ENCODE measurements at places on chromosomes 1 and 21.

- no peak for DNase-seq
Measured at GRCh38 chr21:46065215-46065913, 32.5 kb upstream of the COL6A2 start.

- DNase-seq = no peak
Measured at GRCh38 chr1:10947691-10948462, 64.6 kb upstream of the TARDBP start.

- DNase-seq = no peak
Measured at GRCh38 chr21:26588446-26588845, 15.4 kb upstream of the CYYR1 start.

- peak; percentile 88 for DNase-seq
Measured at GRCh38 chr1:225881959-225882693, at the start of gene TMEM63A. TMEM63A (minus strand) TSS chr1:225882380; CDS start chr1:225877580, 4,800 bp downstream.

GRCh38 chr1:186967656-186968394 is 139.1 kb downstream of the PLA2G4A start:
- no peak for DNase-seq

- no peak for DNase-seq
Measured at GRCh38 chr1:216805953-216806352, 82.7 kb upstream of the ESRRG start.

DNA sequence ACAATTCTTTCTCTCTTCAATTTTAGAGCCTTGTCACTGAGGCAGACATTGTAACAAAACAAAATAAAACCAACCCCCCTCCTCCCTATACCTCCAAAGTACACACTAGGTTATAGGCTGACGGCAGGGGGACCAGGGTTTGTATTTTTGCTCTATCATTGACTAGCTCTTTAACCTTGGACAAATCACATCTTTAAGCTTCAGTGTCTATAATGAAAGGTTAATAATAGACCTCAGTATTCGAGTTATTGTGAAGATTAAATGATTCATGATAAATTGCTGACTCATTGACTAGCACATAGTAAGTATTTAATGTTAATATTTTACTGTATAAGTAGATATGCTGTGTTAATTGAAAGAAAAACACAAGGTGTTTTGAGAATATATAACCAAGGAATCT is 1267.6 kb upstream of the ADGRL2 start:
- no peak for DNase-seq

GRCh38 chr1:22551591-22551990 is 11.7 kb upstream of the EPHA8 start:
- DNase-seq = no peak

DNA sequence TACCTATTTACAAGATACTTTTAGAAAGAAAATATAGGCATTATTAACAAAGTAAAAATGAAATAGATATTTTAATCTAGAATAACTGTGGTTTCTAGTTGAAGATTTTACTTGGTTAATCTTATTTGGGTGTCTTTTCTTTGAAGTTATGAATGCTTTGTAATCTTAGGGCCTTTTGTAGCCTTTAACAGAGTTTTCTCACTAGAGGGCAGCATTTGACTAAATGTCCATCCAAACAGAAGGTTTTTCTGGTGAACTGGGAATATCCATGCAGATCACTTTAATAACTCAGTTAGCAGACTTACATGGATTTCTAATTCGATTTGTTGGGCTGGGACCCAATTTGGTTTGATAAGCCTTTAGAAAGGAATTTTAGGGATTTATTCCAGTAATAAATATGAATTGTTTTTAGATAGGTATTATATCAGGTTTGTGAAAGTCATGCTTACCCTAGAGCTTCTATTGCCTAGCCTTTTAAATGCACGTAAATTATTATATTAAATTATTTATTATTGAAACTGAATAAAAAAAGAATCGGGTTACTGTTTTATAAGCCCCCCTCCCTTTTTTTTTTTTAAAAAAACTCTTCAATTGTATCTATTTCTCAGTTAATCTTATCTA is 119.7 kb downstream of the ZNF326 start:
- no peak for DNase-seq

DNA sequence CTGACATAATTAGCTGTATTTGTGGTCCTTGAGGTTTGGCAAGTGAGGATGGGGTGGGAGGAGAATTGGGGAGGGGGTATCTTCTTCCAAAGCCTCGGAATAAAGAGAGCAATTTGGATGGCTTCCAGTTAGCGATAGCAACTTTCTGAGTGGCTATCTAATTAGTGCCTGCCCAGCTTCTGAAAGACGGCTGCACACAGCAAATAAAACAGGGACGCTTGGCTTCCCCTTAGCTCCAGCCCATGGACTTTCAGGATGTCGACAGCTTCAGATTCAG is 31.1 kb downstream of the KLHDC7A start:
- no peak for DNase-seq

DNA sequence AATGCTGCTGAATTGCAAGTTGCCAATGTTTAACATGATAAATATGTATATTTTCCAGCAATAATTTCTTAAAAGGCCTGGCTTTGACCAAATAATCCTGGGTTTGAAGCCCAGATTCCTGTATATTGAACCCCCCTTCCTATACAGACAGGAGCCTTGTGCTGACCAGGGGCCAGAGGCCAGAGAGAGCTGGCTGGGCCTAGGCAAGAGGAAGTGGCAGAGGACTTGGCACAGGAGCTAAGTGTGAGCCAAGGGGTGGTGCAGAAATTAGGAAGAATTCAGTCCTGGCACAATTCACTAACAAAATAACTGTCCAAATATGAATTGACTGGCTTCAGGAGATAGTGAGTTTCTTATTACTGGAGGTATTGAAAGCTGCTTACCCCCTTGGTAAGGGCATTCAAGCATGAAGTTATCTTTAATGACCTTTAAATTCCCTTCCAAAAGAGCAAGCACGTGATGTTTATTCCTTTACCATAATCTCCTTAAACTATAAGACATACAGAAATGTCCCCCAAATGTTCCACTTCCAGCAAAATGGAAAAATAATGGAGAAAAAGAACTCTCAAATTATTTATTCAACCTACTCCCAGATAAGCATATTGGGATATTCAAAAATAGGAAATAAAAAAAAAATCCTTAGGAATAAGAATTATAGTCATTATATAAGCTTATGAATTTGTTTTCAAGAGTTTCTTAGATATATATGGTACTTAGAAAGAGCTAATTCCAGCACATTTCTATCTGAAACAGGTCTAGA is 26.6 kb downstream of the NIBAN1 start:
- DNase-seq = no peak

DNA sequence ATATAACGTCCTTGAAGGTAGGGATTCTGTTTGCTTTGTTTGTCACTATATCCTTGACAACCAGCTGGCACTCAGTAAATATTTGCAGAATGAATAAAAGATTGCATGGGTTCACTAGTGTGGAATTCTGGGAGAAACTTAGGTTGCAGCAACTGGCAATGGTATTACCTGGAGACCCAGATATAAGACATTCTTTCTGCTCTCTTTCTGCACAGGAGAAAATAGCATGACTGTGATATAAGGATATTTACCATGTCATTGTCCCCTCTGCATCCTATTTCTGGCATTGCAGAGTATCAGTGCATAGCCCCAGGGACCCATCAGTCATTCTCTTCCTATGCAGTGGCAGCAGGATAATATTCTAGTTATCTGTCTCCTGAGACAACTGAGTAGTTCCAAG is 308.9 kb upstream of the LRRC7 start:
- DNase-seq = no peak

DNA sequence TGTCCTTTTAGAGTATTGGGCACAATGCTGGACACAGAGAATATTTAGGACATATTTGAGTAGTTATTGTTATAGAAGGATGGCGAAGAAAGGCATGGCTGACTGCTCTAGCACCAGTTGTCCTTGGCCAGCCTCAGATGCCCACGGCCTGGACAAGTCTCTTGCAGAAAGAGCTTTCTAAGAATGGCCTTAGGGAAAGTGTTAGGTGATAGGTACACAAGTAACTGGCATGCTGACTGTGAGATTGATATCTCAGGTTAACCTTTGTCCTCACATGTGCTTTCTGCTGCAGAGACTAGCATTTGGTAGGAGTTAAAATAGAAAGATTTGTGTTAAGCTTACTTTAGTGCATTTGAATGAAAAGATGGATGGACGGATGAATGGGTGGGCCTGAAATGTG is 10.1 kb downstream of the SFT2D2 start:
- DNase-seq = no peak

DNA sequence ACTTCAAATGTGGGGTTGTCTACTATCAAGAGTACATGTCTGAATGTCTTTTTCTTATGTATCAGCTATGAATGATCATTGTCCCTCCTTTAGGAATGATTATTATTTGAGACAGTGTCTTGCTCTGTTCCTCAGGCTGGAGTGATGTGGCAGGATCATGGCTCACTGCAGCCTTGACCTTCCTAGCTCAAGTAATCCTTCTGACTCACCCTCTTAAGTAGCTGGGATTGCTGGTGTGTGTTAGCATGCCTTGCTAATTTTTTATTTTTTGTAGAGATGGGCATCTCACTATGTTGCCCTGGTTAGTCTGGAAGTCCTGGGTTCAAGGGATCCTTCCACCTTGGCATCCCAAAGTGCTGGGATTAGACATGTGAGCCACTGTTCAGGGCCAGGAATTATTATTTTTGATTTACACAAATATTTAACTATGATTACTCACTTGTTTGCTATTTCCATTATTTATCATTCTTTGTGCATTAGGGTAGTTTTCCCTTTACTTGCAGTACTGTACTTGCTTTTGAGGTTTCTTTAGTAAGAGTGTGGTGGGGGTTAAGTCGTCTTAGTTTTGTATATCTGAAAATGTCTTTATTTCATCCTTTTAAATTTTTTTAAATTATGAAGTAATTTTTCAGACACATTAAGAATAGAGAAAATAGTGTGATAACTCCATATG is 12.8 kb downstream of the S100A7 start:
- no peak for DNase-seq

GRCh38 chr21:44456214-44456914 is 1.1 kb downstream of the LRRC3 start:
- no peak for DNase-seq

GRCh38 chr1:41243079-41243385 is 926 bp upstream of the SCMH1 start:
- no peak for DNase-seq

GRCh38 chr1:53349968-53350852 is 22.3 kb upstream of the LRP8 start:
- no peak for DNase-seq

GRCh38 chr1:235074523-235075047 is 54.1 kb downstream of the TOMM20 start:
- no peak for DNase-seq

- DNase-seq = no peak
Measured at GRCh38 chr1:87197156-87197555, 131.5 kb upstream of the LMO4 start.

DNA sequence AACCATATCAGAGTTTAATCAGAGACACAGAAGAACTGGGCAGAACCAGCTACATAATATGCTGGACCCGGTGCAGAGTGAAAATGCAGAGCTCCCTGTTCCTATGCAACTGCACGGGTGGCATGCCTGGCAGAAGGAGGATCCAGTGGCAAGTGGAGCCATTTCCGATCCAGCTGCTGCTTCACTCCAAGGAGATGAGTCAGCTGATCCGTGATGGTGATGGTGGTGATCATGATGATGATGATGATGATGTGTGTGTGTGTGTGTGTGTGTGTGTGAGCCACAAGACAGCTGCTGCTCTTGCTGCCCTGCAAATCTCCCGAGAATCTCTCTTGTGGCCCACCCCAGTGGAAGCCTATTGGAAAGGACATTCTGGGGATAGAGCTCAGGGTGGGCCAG is 133.0 kb downstream of the URB2 start:
- no peak for DNase-seq

DNA sequence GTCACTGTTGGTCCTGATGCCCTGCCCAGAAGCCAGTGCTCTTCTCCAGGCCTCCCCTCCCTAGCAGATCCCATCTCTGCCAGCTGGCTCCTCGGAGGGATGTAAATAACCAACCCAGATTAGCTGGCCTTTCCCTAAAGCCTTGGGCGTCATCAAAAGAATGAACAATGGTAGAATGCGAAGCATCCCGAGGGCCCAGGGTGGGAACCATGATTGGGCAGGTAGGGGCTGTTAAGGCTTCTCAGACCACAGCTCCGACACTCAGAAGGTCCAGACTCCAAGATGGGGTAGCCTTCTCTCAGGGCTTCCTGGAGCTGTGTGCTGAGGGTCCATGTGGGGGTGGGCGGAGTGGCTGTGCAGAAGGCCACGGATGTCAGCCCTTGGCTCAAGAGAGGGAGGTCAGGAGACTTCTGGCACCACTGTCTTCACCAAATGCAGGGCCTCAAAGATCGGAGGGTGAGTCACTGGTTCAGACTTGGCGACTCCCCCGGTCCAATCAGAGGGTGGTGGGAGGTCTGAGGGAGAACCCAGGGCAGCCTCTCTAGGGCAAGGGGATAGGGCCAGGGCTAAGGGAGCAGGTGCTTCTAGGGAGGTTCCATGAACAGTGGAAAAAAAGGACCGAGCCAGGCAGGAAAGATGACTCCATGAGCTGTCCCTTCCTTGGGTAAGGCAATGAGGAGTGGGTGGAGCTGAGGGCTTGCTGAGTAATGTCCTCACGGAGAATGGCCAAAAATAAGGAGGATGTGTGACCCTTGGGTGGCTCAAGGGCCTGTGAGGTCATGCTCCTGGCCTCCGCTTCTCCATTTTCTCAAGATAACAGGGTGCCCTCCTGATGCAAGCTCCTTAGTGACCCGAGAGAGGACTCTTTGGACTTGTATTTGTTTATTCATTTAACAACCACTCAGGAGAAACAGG is 58.4 kb upstream of the EPS8L3 start:
- DNase-seq = no peak

- no peak for DNase-seq
Measured at GRCh38 chr1:107404756-107405155, 263.9 kb downstream of the NTNG1 start.

DNA sequence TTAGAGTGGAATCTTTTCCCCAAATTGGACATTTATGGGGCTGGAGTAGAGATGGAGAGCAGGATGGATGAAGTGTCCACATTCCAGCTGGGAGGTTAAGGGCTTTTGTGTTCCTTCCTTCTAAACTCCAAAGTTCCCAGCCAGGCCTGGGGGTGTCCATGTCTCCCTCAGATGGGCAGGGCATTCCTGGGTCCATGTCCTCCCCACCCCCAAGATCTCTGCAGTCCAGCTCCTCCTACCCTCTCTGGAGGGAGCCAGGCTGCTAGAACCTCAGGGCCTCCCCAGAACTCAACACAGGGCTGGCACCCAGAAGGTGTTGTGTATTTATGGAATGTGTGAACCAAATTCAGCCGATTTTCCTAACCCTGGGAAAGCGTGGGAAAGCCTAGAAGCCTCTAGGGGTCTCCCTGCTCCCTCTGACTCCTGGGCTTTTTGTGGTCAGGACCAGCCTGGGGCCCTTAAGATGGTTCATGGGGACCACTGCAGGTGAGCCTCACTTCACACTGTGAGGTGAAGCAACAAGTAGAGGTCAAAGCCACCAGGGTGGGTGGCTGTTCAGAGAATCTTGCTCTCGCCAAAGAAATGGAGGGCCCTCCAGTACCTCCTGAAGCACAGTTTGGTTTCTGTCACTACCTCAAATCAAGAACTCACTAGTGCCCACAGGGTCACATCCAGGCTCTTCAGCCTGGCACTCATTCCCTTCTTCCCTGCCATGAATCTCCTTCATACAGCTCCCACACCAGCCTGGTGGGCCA is 54.8 kb downstream of the GLIS1 start:
- no peak for DNase-seq
